Activated CD4-positive, alpha-beta T cell treated with anti-CD3 and anti-CD28 coated beads for 48 hours (primary cell): ENCODE measurements at places on chromosomes 11 and 22.
A peak's percentile ranks its signal among the peaks of the same experiment; 100 is the strongest.

GRCh38 chr11:59556917-59557348, 45.6 kb downstream of the OR4D9 start:
- peak; percentile 42 for DNase-seq

- peak; percentile 48 for DNase-seq
These were observed 188.6 kb upstream of the MTMR2 start for GRCh38 chr11:96112192-96113128.

- peak; percentile 71 for DNase-seq
These were observed 21.1 kb upstream of the TMPRSS13 start for GRCh38 chr11:117950301-117950700.

GRCh38 chr11:64443001-64443400, 84.0 kb downstream of the RPS6KA4 start:
- DNase-seq: no peak

GRCh38 chr22:20509344-20510047, 2.1 kb downstream of the MED15 start:
- DNase-seq: peak; percentile 72

GRCh38 chr11:12167061-12168000, 56.9 kb downstream of the MICAL2 start:
- DNase-seq: peak; percentile 67

DNA sequence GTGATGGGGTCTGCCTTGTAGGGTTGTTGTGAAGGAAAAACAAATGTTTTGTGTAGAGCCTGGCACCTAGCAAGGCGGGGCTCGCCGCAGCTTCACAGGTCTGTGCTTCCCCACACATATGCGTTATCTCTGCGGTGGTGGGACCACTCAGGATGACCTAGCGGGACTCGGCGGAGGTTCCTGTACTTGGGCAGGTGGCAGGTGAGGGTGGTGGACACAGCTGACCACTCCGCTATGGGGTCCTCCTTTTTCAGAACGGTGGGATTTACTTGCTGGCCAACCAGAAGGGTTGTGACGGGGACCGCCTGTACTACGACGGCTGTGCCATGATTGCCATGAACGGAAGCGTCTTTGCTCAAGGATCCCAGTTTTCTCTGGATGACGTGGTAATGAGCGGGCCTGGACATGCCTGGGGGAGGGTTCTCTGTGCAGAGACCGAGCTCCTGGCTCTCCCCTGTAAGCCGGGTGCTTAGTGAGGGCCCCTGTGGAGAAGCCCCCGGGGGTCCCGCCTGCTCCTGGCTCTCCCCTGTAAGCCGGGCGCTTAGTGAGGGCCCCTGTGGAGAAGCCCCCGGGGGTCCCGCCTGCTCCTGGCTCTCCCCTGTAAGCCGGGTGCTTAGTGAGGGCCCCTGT, 21.3 kb downstream of the NADSYN1 start:
- no peak for DNase-seq

- DNase-seq: no peak
These were observed 25.4 kb downstream of the OSBPL5 start for GRCh38 chr11:3139481-3140290.

GRCh38 chr22:27295040-27295439, 506.5 kb downstream of the MN1 start:
- no peak for DNase-seq

GRCh38 chr11:84580428-84580827, 1046.7 kb downstream of the DLG2 start:
- no peak for DNase-seq

DNA sequence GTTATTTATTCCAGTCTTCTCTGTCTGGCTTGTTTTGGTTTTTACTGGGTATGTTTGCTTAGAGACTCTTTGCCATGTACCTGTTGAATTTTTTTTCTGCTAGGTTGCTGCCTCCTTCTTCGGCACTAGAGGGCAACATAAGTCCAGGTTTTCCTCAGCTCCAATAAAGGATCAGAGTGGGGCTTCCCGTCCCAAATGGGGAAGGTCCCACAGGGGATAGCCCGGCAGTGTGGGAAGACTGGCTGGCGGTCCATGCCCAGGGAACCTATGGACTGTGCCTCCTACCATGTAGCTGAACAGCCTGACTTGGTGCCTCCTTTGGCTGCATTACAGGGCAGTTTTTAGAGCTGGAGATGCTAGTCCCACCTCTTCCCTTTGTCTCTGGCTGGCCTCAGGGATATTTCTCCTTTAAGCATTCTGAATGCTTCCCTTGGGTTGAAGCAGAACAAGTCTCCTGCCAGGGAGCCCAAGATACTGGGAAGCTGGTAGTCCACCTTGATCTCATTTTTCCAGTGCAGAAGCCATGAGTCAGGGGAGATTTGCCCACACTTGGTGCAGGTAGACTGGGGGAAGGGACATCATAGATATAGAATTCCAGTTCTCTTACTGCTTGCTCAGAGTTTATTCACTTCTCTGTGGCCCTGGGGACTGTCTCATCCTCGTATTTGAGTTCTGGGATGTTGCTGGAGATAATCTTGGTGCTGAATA, 60.2 kb downstream of the BRD1 start:
- peak; percentile 26 for DNase-seq

- no peak for DNase-seq
These were observed 13.2 kb upstream of the MRGPRX2 start for GRCh38 chr11:19073454-19074415.

DNA sequence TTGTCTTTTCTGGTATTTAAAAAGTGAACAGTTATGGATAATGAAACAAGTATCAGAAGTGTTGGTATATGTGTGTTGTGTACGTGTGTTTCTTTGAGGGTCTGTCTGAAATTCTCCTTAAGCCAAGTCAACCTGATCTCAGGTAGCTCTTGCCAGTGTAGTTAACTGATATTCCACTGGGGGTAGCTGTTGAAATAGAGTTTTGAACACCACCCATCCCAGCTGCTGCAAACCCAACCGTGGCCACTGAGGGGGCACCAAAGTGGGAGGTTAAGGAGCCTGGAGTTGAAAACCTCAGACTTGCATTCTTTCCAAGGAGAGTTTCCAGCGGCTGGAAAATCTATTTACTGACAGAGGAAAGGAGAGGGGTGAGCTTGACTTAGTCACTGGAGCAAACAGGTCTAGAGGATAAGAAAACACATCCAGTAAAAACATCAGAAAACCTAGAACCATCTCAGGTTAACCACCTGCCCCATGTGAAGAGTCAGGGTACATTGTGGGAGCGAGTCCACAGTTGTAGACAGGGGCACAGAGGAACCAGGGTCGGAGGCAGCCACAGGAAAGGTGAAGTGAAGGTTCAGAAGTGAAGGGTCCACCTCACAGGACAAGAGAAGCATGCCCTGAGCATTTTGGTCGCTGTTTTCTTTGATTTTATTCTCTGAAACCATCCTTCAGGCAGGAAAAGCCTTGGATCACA, 8.8 kb upstream of the CUL5 start:
- peak; percentile 39 for DNase-seq

- no peak for DNase-seq
These were observed 79.6 kb downstream of the BBOX1 start for GRCh38 chr11:27120211-27120610.

DNA sequence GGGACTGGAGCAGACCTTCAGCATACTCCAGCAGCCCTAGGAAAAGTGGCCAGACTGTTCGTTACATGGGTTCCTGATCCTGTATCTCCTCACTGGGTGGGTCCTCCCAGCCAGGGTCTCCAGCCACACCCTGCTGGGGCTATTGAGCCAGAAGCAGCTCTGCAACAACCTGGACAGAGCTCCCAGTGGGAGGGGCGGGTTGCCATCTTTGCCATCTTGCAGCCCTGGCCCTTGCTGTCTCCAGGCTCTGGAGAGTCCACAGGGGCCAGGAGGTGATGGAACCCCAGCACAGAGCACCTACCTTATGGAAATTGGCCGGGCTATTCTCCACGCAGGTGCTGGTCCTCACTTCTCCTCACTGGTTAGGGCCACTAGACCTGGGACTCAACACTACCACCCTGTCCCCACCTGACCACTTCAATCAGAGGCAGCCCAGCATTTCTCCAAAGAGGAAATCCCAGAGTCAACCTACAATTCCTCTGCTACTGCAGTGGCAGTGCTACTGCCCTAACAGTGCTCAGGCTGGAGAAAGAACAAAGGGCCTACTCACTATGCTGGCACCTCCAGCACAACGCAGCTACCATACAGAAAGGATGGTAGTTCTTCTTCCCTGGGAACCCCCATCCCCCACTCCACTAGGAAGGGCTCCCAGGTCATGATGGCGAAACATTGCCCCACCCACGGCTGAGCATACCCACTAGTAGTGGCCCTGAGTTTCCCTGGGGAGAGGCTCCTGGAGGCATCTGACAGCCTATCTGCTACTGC, 290.2 kb upstream of the NCAM1 start:
- DNase-seq: no peak

DNA sequence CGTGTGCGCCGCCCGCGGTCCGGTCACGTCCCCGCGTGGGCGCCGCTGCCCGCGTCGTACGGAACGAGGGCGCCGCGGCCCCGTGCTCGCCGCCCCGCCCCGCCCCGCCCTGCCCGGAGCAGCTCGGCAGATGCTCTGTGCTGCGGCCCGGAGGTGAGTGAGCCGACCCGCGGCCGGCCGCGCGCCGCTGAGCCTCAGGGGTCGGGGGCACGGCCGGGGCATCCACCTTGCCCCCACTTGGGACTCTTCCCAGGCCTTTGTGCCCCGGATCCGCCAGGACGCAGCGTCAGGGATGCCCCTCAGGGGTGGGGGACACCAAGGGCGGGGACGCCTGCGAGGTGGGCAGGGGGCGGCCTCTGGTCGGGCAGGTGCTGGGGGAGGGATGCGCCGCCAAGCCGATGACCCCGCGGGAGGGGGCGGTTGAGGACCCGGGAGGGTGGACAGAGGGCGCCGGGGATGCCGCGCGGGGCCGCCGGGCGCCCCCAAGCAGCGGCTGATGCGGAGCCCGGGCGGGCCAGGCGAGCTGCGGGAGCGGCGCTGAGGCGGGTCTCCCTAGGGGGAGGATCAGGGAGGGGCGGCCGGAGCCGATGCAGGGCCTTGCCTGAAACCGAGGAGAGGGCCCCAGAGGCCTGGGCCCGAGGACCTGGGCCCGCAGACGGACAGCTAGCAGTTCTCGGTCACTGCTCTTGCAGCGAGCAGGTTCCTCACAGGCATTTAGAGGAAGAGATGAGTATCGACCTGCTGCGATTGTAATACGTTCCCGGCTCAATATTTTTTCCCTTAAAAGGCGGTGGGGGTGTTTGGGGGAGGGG, at the start of gene GNAZ:
Gene GNAZ, plus strand, starts transcription at position 102 of the 812 bp plus-strand sequence. CDS start 25,177 bp downstream, outside the sequence.
- DNase-seq: peak; percentile 31
